Dermis microvascular lymphatic vessel endothelial cell (primary cell): ENCODE measurements at places on chromosomes 16 and 17. TPM values are rescaled to one million over a fixed set of nuclear protein-coding genes. Genes with fewer than 3 reads are reported as not detected.

Gene EPOP
- total RNA-seq = 0.76 and 0.90 TPM in 2 replicates

Gene KRT17
- total RNA-seq = 0.25 and 0.39 TPM in 2 replicates

Gene TGFB1I1
- 26.2 and 40.7 TPM in 2 replicates for total RNA-seq

Gene LPO
- not detected in 2 replicates for total RNA-seq

Gene ABCA9
- 0.26 and 1.4 TPM in 2 replicates for total RNA-seq
